ENCODE measurements at places on chromosomes 7 and 10.

GRCh38 chr7:111954474-111955381 is 251.5 kb downstream of the DOCK4 start:
- DNase-seq, result no peak
- H3K4me3 ChIP-seq, result no peak overlapping the region
- no peaks in the 10 kb centered on the region for H3K4me1 ChIP-seq
- no peaks in the 10 kb centered on the region for H3K36me3 ChIP-seq
- H3K27me3 ChIP-seq, result no peaks in the 10 kb centered on the region

DNA sequence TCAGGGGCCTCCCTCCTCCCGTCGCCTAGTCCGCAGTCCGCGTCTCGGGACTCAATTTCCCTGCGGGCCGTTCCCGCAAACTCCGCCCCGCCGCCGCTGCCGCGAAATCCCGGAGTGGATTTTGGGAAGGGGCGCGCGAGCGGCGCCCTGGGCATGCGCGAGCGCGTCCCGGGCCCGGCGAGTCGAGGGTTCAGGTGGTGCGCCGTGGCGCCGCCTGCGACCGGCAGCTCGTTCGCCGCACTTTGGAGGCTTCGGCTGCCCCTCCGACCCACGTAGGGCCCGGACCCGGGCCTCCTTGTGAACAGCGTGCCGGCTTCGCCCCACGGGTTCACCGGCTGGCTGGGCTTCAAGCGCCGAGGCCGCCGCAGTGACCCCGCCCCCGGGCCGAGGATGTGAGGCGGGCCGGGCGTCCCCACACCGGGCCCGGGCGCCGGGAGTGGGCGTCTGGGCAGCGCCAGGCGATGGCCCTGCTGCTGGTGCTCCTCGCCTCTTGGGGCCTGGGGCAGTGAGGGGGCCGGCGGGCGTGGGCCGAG is at the start of gene PLEKHA8:
Gene PLEKHA8, plus strand, starts transcription at position 197 of the 533 bp plus-strand sequence. CDS start 351 bp downstream, outside the sequence.
- H3K4me1 ChIP-seq, result peaks cover 25% of the 10 kb centered on the region
- H3K36me3 ChIP-seq, result no peaks in the 10 kb centered on the region
- peak; percentile 90 for DNase-seq
- H3K4me3 ChIP-seq, result no peak within 1 kb of the TSS
- no peaks in the 10 kb centered on the region for H3K27me3 ChIP-seq

DNA sequence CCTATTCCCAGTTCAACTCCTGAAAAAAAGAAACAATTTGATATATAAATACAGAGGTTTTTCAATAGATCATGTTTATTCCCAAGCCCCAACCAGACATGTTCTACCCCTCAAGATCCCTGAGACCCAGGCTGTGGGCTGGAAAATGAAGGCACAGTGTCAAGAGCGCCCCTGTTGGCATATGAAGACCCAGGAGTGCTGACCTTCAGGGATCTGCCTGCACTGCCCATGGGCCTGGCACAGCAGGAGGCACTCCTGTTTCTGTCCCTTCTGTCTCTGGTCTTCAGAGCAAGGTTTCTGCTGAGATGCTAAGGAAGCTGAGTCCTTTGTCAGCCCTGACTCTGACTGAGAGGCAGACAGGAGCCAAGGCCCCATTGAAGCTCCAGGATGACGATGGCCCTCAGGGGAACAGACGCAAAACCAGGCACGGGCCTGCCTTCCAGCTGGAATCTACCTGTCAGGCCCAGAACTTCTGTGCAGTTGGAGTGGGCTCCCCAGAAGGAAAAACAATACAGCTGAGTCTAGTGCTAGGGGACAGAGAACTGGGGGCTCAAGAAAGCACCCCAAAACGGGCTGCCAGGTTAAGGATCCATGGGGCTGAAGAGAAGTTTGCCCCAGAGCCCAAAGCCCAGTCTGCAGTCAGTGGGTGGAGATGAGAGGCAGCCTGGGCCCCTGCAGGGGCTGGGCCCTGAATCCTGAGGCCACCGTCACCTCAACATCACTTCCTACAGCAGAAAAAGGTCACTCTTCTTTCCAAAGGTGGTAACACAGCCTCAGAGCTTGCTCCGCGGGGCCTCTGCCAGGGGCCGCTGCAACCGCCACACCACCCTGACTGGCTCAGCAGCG is 6.7 kb upstream of the AIFM2 start:
- H3K27ac ChIP-seq, result no peak overlapping the region
- peaks cover 34% of the 10 kb centered on the region for H3K4me1 ChIP-seq
- no peaks in the 10 kb centered on the region for H3K27me3 ChIP-seq
- DNase-seq, result no peak

- H3K4me1 ChIP-seq, result peaks cover 4% of the 10 kb centered on the region
- no peak overlapping the region for H3K27ac ChIP-seq
- H3K4me3 ChIP-seq, result no peak overlapping the region
- H3K27me3 ChIP-seq, result no peaks in the 10 kb centered on the region
- DNase-seq, result no peak
- peaks cover 41% of the 10 kb centered on the region for H3K36me3 ChIP-seq
Measured at GRCh38 chr10:22539579-22540298, 174.6 kb downstream of the PIP4K2A start.

- H3K4me3 ChIP-seq, result no peak overlapping the region
- peaks cover 12% of the 10 kb centered on the region for H3K27me3 ChIP-seq
- H3K4me1 ChIP-seq, result no peaks in the 10 kb centered on the region
- H3K27ac ChIP-seq, result no peak overlapping the region
- no peaks in the 10 kb centered on the region for H3K36me3 ChIP-seq
- no peak for DNase-seq
Measured at GRCh38 chr7:104045183-104045582, 55.7 kb upstream of the RELN start.

GRCh38 chr7:5450549-5451327 is 27.1 kb upstream of the TNRC18 start:
- H3K4me1 ChIP-seq, result peaks cover 8% of the 10 kb centered on the region
- H3K27me3 ChIP-seq, result peaks cover 8% of the 10 kb centered on the region
- DNase-seq, result no peak
- no peak overlapping the region for H3K4me3 ChIP-seq
- H3K27ac ChIP-seq, result no peak overlapping the region
- no peaks in the 10 kb centered on the region for H3K36me3 ChIP-seq

DNA sequence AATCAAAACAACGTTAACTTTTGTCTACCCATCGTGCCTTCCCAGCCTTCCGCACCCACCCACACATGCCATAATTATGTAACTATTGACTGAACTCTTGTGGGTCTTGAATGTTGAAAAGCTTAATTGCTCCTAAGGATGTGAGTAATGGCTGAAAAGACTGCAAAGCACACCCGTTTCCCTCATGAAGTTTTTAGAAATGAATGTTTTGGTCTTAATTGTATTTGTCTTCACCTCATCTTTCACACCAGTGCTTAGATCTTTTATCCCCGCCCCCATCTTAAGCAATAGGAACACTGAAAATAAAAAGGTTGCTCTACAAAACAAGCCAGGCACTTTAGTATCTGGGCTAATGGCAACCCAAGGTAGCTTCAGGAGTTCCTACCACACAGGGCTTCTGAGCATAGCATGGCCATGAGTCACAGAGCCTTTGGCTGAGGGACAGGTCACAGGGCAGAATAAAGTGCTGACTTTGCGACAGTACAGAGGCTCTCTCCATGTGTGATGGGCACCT is 690.5 kb downstream of the PARD3 start:
- H3K4me1 ChIP-seq, result no peaks in the 10 kb centered on the region
- no peaks in the 10 kb centered on the region for H3K27me3 ChIP-seq
- H3K36me3 ChIP-seq, result no peaks in the 10 kb centered on the region
- no peak overlapping the region for H3K27ac ChIP-seq
- DNase-seq, result no peak

DNA sequence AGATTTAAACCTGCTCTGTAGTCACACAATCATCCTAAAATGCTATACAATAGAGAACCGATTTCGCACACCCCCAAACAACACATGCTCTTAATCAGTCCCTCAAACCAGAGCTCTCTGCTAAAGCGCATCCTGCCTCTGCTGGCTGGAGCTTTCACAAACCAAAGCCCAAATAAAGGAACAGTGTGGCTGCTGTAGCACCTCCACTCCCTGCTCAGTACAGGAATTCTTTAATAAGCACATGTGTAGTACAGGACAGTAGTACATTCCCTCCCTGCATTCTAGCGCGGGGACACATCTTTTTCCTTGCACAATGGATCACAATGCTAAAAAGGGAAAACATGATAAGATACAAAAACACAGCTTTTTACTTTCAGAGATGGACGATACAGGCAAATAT is 684.6 kb downstream of the MAGI2 start:
- H3K36me3 ChIP-seq, result no peaks in the 10 kb centered on the region
- no peak overlapping the region for H3K27ac ChIP-seq
- H3K27me3 ChIP-seq, result peaks cover 10% of the 10 kb centered on the region
- no peak overlapping the region for H3K4me3 ChIP-seq
- DNase-seq, result no peak
